ENCODE measurements at places on chromosomes 13 and 19. TPM values are rescaled to one million over a fixed set of nuclear protein-coding genes. Genes with fewer than 3 reads are reported as not detected.

GRCh38 chr13:34345258-34345965 is 527.5 kb downstream of the RFC3 start:
- H3K4me1 ChIP-seq: no peaks in the 10 kb centered on the region
- no peak overlapping the region for H3K4me3 ChIP-seq
- no peak for DNase-seq

GRCh38 chr19:53898636-53899341 is 10.3 kb upstream of the CACNG7 start:
- peak; percentile 77 for DNase-seq
- H3K36me3 ChIP-seq: no peaks in the 10 kb centered on the region
- H3K4me3 ChIP-seq: peak overlapping the region; percentile 39
- H3K27ac ChIP-seq: no peak overlapping the region

GRCh38 chr13:108929532-108930206 is 300.3 kb downstream of the MYO16 start:
- H3K36me3 ChIP-seq: no peaks in the 10 kb centered on the region
- no peaks in the 10 kb centered on the region for H3K4me1 ChIP-seq
- H3K27ac ChIP-seq: no peak overlapping the region
- H3K4me3 ChIP-seq: no peak overlapping the region
- DNase-seq: no peak
- no peaks in the 10 kb centered on the region for H3K27me3 ChIP-seq

GRCh38 chr13:72284791-72285190 is 417.8 kb upstream of the DACH1 start:
- no peak overlapping the region for H3K27ac ChIP-seq
- no peaks in the 10 kb centered on the region for H3K4me1 ChIP-seq
- H3K36me3 ChIP-seq: no peaks in the 10 kb centered on the region
- no peaks in the 10 kb centered on the region for H3K27me3 ChIP-seq
- H3K4me3 ChIP-seq: no peak overlapping the region
- DNase-seq: no peak

TEKTIP1 gene
- 35.8 TPM for total RNA-seq

ZNF550 gene
- 10.7 TPM for total RNA-seq

REEP6 gene
- total RNA-seq: 429 TPM
